Natural killer cell treated with Interleukin-12 subunit alpha and Interleukin-12 subunit beta and Interleukin-15 and Interleukin-18, amount 100 ng/mL, for 72 hours (primary cell): ENCODE measurements at places on chromosomes 11 and 22. TPM values are rescaled to one million over a fixed set of nuclear protein-coding genes. Genes with fewer than 3 reads are reported as not detected.
A peak's percentile ranks its signal among the peaks of the same experiment; 100 is the strongest.

GRCh38 chr11:122089111-122089510 is 26.9 kb downstream of the BLID start:
- H3K27ac ChIP-seq, result no peak overlapping the region
- H3K27me3 ChIP-seq, result peaks cover 17% of the 10 kb centered on the region

The ZDHHC8 gene
- total RNA-seq, result 53.9 TPM

- no peak for DNase-seq
- H3K4me1 ChIP-seq, result peaks cover 28% of the 10 kb centered on the region
- no peaks in the 10 kb centered on the region for H3K27me3 ChIP-seq
- peaks cover 15% of the 10 kb centered on the region for H3K36me3 ChIP-seq
Observed at GRCh38 chr11:65712633-65713076, 603 bp downstream of the KAT5 start.

DNA sequence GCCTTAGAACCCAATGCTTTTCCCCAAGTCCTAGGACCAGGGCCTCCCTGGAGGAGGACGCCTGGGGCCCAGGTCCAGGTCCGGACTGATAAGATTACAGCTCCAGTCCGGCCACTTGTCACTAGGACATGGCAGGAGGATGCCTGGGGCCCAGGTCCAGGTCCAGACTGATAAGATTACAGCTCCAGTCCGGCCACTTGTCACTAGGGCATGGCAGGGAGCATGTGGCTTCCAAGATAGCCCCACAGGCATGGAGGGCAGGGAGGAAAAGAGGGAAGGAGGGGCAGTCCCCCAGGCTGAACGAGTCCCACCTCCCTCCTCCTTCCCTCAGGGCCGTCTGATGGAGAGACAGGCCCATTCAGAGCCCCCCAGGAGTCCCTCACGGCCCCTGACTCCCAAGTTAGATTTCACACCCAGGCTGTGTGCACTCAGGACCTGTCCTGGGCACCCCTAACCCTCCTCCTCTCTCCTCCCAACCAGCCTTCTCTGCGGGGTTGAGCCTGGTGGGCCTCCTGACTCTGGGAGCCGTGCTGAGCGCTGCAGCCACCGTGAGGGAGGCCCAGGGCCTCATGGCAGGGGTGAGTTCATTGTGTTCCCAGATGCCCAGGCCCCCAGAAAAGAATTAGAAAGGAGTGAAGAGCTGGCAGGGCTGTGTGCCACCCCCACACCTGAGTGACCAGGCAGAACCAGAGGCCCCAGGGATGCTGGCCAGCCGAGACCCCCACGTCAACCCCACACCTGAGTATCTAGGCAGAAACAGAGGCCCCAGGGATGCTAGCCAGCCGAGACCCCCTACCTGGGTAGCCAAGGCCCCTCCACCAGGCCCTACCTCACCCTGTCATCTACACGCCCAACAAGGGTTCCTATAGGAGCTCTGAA is 2.1 kb downstream of the TSPAN32 start:
- H3K36me3 ChIP-seq, result no peaks in the 10 kb centered on the region
- DNase-seq, result peak; percentile 26
- peak overlapping the region; percentile 78 for H3K27ac ChIP-seq
- peaks cover 34% of the 10 kb centered on the region for H3K4me1 ChIP-seq
- H3K27me3 ChIP-seq, result no peaks in the 10 kb centered on the region
- H3K4me3 ChIP-seq, result peak overlapping the region; percentile 22
